ENCODE measurements at places on chromosomes 3 and 15.
A peak's percentile ranks its signal among the peaks of the same experiment; 100 is the strongest.

GRCh38 chr3:52422669-52423068, 22.2 kb downstream of the SEMA3G start:
- DNase-seq, result no peak

- no peak for DNase-seq
Observed at GRCh38 chr3:12352755-12353154, 63.9 kb downstream of the PPARG start.

- peak; percentile 73 for DNase-seq
Observed at GRCh38 chr3:53114011-53114400, 16.2 kb downstream of the RFT1 start.

GRCh38 chr15:34616613-34617012, 33.2 kb upstream of the GOLGA8B start:
- DNase-seq, result no peak

- DNase-seq, result no peak
Observed at GRCh38 chr3:192929755-192930547, 12.3 kb upstream of the MB21D2 start.

DNA sequence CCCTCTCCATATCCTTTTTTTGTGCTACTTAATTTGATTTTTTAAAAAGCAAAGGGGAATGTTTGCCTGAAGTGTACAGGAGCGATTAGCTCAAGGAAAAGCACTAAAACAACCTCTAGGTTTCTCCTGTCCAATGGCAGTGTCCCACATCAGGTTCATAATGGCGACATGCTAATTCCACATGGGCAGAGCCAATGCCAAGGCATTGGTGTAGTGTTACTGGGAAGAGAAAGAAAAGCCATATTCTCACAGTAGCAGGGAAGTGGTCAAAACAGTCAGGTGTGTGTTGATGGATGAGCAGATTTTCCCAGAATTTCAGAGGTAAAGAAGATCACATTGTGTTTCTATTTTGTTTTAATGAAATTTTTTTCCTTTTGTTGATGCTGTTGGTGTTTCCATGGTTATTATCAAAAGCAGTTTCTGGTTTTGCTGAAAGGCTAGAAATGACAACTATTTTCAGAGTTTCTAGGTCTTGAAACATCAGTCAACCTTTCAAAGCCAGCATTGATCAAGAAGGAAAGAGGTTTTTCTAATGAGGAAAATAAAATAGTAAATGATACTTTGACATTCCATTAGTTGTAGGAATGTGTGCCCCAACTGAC, 65.2 kb downstream of the FNDC3B start:
- DNase-seq, result no peak

DNA sequence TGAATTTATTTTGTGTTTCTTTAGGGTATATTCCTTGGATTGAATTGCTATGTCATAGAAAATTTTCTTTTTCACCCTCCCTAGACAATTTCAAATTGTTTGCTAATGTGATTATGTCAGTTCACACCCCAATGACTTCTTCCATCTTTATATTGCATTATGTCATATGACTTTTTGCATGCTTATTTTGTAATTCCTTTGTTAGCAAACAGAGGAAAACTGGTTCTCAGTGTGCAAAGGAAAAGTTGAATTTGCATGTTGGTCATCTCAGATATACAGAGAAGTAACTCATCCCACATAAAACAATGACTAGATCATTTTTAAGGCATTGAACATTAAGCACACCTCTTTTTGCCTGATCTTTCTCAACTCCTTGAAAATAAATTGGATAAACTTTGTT, 3.3 kb upstream of the RNF13 start:
- no peak for DNase-seq

- DNase-seq, result no peak
Observed at GRCh38 chr3:13112521-13113345, 39.5 kb upstream of the IQSEC1 start.

DNA sequence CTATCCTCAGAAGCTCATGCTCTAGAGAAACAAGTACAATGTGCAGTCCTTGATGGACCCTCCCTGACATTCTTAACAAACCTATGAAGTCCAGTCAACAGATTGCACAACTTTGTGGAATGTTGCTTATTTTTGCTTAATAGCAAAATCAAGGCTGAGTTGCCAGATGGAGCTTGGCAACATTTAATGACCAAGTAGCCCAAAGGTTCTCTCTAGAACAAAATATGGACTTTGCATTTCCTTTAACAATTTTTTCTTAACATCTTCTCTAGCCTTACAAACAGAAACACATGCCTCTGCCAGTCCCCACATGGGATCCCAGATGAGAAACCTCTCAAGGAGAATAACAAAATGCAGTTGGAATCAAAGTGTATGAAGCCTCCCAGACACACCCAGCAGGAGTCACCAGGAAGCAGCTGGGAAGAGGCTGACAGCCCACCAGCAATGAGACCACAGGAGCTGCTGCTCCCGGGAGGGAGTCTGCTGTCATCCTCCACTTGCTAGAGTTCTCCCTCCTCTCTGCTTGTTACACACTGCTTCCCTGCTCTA, 422.5 kb upstream of the CDIN1 start:
- peak; percentile 1 for DNase-seq

DNA sequence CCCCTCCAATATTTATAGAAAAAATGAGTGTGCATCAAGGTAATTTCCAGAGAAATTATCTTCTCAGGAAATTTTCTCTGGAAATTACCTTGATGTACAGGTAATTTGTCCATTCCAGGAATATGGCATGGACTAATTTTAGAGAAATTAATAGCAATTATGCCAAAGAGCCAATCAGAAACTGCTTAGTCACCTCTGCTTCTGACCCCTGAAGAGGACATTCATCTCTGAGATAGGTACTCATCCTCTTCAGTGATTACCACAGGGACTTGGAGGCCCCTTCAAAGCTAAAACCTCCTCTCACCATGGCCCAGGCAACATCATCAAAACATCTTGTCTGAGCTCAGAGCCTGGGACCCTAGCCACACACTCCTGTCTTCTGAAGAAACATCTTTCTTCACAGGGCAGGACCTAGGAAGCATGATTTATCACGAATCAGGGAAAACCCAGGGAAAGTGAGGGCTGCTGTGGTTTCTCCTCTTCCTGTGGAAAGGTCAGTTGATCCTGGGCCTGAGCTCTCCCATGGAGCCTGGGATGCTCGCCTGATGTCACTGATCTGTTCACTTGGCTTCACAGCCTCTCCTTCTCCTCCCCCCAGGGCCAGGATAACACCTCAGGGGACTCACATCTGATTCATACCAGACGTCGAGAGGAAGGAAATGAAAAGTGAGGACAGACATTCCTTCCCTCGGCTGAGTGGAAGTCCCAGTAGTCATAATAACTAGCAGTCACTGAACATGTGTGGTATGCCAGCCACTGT, 210.5 kb downstream of the DTWD1 start:
- no peak for DNase-seq

DNA sequence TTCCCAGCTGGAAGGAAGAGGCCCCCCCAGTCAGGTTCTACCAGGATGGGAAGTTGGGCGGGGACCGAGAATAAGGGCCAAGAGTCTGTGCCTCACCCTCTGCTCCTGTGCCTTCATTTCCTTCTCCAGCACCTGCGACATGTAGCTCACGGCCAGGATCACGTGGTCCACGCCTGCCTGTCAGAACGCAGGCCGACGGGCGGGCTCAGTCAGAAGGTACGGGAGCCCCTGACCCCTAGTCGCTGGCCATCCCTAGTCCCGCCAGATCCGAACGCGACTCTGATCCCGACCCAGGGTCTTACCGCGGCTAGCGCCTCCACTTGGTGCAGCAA, 489 bp downstream of the GMPPB start:
- peak; percentile 57 for DNase-seq

- DNase-seq, result no peak
Observed at GRCh38 chr3:132228923-132229322, 88.3 kb upstream of the ACP3 start.

- DNase-seq, result no peak
Observed at GRCh38 chr3:124461838-124462632, 268.2 kb upstream of the UMPS start.

DNA sequence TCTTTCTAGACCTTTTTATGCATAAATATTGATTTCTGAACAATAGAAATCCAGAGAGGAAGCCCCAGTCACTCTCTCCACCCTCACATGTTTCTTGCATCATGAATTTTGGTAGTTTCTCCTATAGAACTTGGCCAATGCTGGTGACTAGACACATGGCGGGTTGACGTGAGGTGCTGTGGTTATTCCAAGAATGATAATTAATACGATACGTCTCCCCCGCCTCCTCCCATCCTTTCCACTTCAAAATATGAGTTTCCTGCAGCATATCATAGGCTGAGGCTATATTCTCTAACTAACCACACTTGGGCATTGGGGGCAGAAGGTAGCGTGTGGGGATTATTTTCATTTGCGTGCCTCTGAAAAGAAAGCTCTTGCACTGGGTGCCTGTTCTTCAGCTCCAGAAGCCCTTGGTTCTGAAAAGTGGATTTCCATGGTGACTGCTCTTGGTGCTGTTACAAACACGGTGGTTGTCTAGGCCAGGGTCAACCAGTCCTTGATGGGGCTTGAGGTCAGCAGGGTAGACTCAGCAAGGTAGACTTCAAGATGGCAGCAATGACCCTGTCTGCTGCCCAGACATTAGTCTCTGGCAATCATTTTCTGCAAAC, 5.3 kb downstream of the TNFSF10 start:
- DNase-seq, result peak; percentile 49

DNA sequence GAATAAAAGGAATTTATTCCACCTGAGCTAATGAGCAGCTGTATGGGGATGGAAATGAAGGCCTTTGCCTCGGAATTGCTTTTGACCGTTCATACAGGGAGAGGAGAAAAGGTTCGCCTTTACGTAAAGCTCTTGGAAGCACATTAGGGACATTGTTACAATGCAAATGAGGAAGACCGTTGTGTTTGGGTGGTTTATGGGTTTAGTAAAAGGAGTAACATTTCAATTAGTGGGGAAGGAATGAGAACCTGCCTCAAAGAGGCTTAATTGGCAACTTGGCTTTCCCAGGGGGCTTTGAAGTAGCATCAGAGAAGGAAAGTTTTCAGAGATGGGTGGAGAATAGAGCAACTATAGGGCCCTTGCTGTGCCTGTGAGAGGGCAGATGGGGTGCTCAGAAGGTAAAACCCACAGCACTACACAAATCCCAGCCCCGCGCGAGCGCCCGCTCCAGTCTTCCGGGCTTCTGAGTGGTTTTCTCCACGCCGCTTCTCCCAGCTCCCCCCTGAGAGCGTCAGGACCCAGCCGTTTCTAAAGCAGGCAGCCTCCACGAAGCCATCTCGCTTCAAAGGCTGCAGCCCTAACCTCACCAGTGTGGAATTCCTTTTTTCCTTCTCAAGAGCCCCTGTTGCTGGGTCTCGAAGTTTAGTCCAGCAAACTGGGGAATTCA, 192.0 kb upstream of the HES1 start:
- no peak for DNase-seq

GRCh38 chr3:172061724-172062184, 22.4 kb downstream of the FNDC3B start:
- DNase-seq, result no peak

GRCh38 chr15:100278596-100279380, 63.0 kb downstream of the ADAMTS17 start:
- DNase-seq, result no peak

DNA sequence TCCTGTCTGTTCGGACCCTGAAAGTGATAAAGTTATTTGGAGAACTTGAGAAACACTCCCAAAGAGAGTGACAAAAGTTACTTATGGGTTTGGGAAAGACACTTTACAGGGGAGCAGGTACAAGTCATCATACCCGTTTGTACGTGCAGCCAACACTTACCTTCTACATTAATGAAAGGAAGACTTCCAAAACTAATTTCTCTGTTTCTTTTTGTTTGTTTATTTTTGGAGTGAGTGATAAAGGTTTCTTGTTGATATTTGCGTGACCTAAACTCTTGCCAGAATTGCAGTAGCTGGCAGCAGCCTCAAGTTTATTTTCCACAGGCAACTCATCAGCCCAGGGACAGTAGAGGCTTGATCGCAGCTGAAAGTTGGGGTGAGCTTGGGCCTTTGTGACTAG, 8.4 kb downstream of the ABHD2 start:
- DNase-seq, result no peak

DNA sequence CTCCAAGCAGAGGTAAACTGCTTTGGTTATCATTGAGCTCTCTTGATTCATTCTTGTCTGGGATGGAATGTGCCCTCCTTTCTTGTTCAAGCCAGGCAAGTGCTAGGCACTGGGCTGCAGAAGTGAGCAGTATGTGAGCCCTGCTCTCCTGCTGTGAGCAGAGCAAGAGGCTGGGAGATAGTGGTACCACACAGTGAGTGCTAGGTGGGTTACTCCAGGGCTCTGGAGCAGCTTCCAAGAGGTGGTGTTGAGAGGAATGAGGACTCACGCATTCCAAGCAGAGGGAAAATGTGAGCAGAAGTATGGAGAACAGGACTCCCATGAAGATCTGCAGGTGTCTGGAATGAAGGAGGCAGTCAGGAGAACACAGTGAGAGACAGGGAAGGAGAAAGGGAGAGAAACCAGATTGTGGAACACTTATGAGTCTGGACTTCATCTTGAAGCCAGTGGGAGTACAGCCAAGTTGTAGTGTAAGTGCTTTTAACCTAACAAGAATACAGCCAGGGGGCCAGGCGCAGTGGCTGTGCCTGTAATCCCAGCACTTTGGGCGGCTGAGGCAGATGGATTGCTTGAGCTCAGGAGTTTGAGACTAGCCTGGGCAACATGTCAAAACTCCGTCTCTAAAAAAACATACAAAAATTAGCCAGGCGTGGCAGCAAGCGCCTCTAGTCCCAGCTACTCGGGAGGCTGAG, 199.9 kb upstream of the CTDSPL start:
- no peak for DNase-seq

GRCh38 chr3:162302983-162303624, 806.5 kb downstream of the OTOL1 start:
- no peak for DNase-seq

- DNase-seq, result no peak
Observed at GRCh38 chr15:91133511-91133910, 33.5 kb downstream of the SV2B start.

DNA sequence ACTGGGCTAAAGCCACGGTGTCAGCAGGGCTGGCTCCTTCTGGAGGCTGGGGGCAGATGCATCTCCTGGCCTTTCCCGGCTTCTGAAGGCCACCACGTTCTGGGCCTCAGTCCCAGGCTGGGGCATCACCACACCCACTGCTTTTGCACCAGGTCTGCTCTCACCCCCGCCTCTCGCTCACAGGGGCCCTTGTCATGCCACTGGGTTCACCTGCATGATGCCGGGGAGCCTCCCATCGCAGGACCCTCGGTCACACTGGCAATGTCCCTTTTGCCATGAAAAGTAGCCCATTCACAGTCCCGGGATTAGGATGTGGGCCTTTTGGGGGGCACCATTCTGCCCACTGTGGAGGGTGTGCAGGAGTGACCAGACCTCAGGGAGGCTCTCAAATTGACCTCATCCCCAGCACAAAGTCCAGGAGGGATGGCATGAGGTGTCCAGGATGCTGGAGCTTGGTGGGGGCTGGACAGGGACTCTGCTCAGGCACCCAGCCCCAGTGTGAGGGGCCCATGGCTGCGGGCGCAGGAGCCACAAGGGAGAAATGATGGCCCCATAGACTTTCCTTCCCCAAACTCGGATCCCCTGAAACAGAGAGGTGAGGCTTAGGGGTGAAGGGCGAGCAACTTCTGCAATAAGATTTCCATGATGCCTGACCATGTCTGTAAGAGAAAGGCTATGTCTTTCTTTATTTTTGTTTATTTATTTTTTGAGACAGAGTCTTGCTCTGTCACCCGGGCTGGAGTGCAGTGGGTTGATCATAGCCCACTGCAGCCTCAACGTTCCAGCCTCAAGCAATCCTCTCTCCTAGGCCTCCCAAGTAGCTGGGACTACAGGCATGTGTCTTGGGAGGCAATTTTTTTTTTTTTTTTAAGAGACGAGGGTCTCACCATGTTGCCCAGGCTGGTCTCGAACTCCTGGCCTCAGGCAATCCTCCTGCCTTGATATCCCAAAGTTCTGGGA, 189.1 kb downstream of the GOLGA6L6 start:
- DNase-seq, result peak; percentile 2

GRCh38 chr3:188530226-188530625, 376.3 kb downstream of the LPP start:
- DNase-seq, result no peak
